T follicular helper cell (primary cell): ENCODE measurements at places on chromosomes 5 and 9.

DNA sequence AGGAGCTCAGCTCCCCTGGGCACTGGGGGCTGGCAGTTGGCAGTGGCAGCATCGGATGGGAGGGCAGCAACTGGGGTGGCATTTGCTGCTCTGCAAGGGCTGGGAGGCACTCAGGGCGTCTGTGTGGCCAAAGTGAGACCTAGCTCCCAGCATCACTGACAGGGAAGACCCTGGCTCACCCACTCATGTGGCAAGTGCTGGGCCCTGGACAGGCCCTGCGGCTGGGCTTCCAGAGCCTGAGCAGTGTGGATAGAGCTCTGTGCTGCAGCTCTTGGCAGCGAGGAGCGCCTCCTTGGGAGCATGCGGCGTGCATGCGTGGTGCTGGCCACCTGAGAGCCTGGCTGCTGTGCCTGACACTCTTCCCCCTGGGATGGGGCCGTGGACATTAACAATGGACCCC, 10.2 kb downstream of the CEP72 start:
- no peak for DNase-seq

DNA sequence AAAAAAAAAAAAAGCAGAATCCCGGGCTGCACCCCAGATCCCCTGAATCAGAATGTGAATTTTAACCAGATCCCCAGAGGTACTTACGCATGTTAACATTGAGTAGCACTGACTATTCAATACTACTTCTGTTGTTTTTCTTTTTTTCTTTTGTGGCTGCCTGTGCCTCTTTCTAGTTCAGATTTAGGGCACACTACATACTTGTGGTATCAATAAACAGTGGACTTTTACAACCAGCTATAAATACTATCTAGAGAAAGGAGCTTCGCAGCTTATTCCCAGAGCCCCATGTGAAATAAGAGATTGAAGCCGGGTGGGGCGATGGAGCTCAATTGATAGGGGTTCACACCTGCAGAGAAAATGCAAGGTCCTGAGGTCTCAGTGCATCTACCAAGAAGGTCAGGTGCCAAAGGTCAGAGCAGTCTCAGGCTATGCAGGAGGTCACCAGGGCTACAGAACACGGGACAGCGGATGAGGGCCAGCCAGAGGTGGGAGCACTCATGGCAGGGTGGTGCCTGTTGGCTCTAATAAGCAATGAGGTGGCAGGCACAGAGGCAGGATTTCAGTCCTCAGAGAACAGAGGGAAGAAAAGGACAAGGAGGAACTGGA, 22.3 kb downstream of the WWC1 start:
- no peak for DNase-seq

- no peak for DNase-seq
Observed at GRCh38 chr5:35308421-35308820, 78.1 kb upstream of the PRLR start.

DNA sequence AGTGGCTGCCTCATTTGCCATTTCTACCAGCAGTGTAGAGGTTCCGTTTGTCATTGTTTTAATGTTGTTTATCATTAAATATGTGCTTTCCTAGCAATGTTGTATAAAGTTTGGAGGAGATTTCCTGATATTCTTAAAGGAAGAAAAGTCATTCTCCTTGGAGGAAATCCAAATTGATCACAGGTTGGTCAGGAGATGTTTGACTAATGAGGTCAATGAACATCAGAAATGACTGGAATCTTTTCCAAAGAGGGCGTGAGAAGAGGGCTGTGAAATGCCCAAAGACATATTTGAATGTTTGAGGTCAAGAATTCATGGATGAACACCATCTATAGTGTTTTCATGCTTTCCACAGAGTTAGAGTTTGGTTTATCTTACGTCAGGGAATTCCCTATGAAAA, 471.3 kb downstream of the MAT2B start:
- DNase-seq, result no peak

GRCh38 chr5:175470781-175471180, 7.6 kb upstream of the SFXN1 start:
- no peak for DNase-seq

GRCh38 chr5:22908586-22908985, 55.4 kb upstream of the CDH12 start:
- DNase-seq, result no peak

DNA sequence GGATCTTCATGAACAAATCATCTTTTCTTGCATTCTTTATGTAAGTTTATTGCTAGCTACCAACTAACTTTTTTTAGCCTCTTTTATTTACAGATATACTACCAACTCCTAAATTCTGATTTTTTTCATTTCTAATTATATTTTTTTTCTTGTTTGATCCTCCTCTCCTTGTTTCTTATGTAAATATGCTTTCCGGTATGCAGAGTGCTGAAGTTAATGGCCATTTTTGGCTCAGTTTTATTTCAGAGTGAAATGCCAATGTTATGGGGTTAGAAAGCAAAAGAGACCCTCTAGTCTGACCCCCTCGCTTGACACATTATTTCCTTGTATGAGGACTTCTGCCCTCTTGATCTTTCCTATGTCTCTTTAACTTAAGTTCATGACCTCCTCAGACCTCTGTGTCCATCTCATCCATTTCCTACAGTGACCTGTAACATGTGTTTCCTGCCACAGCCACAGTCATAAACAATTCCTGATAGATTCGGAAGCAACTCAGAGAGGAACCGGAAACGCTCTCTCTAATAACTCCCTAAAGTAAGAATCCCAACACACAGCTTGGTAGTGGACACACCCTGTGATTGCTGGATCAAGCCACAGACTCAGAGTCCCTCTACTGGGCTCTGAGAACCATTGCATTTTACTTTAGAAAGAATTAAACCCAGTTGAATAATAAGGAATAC, 42.9 kb upstream of the AFAP1L1 start:
- DNase-seq, result no peak

GRCh38 chr9:227860-228259, 13.2 kb downstream of the DOCK8 start:
- DNase-seq, result no peak

- no peak for DNase-seq
Observed at GRCh38 chr5:102801371-102801770, 46.3 kb downstream of the PAM start.

- no peak for DNase-seq
Observed at GRCh38 chr5:89534331-89534730, 651.3 kb upstream of the MEF2C start.

DNA sequence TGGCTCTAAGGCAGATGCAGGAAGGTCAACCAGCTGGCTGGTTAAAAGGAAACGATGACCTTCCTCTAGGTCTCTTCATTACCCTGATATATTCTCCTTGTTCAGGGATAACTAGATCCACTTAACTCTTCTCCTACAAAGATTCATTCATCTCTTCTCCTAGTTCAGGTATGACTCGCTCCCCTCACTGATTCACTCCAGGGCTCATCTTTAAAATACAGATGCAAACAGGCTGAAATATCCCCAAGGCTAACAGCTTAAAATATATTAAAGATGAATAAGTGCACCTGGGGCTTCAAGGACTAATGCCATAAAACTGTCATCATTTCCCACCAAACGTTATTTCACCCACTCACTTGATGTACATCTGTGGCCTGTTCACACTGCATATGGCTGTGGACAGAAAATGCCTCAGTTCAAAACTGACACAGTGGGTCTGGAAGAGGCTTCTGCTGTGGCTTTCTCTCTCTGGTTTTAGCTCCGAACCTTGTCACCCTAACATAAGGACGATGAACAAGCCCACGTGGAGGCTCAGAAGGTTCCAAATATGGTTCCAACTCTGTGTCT, 366.9 kb downstream of the DEPDC1B start:
- no peak for DNase-seq

GRCh38 chr9:101993771-101994170, 255.3 kb upstream of the GRIN3A start:
- DNase-seq, result no peak

GRCh38 chr5:55172051-55172899, 702 bp downstream of the CDC20B start:
- DNase-seq, result peak; percentile 42

- DNase-seq, result no peak
Observed at GRCh38 chr9:4242239-4242638, 57.6 kb downstream of the GLIS3 start.

GRCh38 chr5:84085387-84086041, 299.2 kb downstream of the EDIL3 start:
- no peak for DNase-seq

DNA sequence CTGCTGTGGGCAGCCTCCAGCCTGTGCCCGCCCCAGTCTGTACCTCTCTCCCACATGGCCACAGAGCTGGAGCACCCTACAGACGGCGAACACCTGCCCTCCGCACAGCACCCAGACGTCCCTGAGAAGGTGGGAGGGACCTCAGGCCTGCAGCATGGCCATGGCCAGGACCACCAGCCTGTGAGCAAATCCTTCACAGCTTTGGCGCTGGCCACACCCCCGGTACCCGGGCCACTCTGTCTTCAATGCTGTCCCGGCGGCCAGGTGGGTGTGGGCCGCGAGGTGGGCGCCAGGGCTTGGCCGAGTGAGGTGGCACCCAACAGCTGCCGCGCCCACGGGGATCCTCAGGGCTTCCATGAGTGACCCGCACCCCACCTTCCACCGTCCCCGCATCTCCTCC, 18.7 kb downstream of the NOTCH1 start:
- DNase-seq, result no peak

DNA sequence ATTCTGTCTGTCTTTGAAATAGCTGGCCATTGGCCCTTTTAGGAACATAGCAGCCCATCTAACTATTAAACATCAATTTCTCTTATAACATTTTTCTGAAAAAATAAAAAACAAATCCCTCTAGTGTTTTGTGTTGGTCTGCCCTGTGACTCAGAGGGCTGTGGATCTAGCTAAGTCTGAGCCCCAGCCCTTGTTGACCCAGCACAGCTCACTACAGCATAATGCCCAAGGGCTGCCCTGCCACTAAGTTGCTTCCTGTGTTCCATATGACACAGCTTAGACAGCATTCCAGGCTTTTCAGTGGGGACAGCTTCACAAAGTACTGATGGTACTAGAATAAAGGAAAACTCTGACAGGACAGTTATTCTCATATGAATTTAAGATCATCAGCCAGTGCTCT, 136.0 kb downstream of the SCAMP1 start:
- no peak for DNase-seq

- DNase-seq, result no peak
Observed at GRCh38 chr5:159215886-159216285, 6.5 kb upstream of the RNF145 start.

- no peak for DNase-seq
Observed at GRCh38 chr9:13613296-13613695, 333.8 kb upstream of the MPDZ start.

DNA sequence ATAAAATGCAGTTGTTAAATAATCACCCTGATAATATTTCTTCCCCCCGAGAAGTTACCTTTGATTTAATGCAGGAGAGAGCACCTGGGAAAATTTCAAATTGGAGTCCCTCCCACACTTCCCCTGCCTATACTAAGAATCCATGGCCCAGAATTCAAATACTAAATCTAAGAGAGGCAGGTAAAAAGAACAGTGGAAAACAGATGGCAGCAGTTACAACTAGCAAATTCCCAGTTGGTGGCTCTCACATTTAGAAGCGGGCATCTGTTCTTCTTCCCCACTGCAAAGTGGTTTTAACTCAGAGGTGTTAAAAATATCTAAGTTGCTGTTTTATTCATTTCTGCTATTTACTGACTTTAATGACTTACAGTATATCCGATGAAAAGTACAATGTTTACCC, 210.4 kb upstream of the ELAVL2 start:
- DNase-seq, result no peak

DNA sequence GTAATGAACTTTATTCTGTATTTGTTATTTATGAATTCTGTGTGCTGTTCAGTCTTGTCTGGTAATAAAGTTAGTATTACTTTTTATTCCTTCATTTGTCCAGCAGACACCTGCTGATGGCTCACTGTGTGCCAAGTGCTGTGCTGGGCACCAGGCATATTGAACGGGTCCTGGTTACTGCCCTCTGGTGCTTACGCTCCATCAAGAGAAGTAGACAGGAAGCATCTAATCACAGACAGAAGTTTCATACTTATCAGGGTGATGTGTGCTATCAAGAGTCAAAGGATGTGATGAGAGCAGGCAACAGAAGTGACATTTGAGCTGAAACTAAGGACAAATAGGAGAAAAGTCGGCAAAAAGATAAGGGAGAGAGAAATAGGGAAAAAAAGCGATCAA, 153.1 kb downstream of the FGF1 start:
- no peak for DNase-seq

- DNase-seq, result no peak
Observed at GRCh38 chr9:128081056-128081455, 13.0 kb downstream of the SLC25A25 start.

GRCh38 chr5:57072218-57072892, 101.5 kb upstream of the GPBP1 start:
- no peak for DNase-seq

DNA sequence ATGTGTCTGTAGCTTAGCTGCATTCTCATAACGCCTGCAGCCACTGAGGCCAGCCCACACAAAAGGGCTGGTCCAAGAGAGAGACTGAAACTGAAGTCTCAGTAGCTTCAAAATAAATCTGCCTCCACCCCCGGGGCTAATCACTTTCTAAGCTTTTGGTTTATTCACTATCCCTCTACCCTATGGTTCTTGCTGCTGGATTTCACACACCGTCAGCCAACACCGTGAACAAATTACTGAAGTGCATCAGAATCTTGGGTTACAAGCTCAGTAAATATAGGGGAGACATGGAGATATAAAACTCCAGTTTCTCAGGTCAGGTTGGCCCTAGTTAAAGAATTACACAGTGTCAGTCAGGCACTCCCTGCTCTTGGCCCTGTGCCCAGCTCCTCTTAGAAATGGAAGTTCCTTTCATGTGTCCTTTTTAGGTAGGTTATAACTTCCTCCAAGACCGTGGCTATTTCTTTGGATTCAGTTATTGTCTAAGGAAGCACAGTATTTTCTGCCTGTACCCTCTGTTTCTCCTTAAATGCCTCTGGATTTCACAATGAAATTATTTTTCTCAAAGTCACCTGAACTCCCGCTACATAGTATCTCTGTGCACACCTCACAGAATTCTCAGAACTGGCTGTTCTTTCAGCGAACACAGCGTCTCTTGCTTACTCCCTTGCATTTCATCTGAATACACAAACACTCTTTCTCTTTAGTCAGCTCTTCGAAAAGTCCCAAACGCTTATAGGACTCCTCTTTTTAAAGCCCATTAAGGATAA, 112.5 kb downstream of the FAM174A start:
- DNase-seq, result no peak

- no peak for DNase-seq
Observed at GRCh38 chr5:151671950-151672349, 14.8 kb downstream of the SPARC start.

GRCh38 chr5:73282383-73282782, 109.4 kb downstream of the TMEM174 start:
- DNase-seq, result no peak

DNA sequence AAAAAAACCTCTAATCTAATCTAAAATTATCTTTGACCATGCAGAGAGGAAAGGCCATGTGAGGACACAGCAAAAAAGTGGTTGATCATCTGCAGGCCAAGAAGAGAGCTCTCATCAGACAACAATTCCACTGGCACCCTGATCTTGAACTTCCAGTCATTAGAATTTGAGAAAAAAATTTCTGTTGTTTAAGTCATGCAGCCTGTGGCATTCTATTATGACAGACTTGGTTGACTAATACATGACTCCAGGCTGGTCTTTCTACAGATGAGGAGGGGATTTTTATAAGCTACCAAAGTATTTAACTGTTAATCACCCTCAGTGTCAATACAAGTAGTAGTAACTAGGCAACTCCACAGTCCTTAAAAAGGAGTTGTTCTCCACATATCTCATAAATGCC, 358.5 kb upstream of the RGMB start:
- DNase-seq, result no peak

GRCh38 chr9:132690696-132691095, 20.4 kb downstream of the GTF3C4 start:
- no peak for DNase-seq

GRCh38 chr5:124056326-124056990, 544.5 kb downstream of the CSNK1G3 start:
- DNase-seq, result no peak
